ENCODE measurements at places on chromosomes 2 and 18.

DNA sequence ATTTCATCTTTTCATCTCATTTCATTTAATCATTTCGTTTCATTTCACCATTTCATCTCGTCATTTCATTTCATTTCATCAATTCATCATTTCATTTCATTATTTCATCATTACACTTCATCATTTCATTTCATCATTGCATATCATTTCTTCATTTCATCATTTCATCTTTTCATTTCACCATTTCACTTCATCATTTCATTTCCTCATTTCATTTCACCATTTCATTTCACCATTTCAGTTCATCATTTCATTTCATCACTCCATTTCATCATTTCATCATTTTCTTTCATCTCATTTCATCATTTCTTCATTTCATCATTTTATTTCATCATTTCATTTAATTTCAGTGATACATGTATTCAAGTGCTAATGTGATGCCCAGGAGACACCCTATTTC is 127.1 kb downstream of the ANKRD30BL start:
- DNase-seq: no peak

- DNase-seq: no peak
Observed at GRCh38 chr2:229740279-229740678, 25.9 kb upstream of the DNER start.

DNA sequence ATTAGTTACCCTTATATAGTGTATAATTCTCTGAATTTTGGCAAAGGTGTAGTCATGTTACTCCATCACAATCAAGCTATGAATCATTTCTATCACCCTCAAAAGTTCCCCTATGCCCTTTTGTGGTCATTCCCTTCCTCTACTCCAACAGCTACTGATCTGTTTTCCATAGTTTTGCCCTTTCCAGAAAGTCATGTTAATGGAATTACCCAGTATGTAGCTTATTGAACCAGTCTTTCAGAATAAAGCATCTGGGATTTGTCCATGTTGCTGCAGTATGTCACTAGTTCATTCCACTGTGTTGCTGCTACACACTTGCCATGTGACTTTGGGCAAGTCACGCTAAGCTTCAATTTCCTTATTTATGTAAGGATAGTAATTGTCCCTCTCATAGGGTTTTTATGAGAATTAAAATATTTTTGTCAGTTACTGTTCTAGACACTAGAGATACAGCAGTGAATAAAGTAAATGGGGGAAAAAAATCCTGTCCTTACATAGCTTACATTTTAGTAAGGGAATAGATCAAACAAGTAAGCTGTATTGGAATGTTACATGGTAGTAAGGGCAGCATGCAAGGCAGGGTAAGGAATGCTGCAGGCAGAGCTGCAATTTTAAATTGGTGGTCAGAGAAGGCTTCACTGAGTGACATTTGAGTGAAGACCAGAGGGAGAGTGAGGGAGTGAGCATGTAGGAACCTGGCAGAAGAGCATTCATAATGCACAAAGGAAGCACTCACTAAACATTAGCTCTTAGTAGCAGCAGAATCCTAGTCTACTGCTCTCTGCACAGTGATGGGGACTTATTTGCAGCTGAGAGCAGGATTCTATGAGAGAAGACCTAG is 80.3 kb upstream of the TSPYL6 start:
- no peak for DNase-seq

DNA sequence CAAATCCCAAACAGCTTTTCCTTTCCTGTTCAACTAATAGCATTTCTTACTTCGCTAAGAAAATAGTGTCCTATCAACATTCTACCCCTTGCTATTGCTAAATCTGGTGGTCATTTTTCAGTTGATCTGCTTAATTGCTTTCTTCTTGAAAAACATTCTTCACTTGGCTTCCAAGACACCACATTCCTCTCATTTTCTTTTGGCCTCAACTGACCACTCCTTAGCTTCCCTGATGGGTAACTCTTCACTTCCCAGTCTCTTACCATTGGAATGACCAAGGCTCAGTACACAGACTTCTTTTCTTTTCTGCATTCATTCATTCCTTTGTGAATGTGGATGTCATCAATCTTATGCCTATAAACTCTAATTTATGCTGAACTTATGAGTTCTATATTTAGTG is 230.8 kb upstream of the CDH2 start:
- no peak for DNase-seq

DNA sequence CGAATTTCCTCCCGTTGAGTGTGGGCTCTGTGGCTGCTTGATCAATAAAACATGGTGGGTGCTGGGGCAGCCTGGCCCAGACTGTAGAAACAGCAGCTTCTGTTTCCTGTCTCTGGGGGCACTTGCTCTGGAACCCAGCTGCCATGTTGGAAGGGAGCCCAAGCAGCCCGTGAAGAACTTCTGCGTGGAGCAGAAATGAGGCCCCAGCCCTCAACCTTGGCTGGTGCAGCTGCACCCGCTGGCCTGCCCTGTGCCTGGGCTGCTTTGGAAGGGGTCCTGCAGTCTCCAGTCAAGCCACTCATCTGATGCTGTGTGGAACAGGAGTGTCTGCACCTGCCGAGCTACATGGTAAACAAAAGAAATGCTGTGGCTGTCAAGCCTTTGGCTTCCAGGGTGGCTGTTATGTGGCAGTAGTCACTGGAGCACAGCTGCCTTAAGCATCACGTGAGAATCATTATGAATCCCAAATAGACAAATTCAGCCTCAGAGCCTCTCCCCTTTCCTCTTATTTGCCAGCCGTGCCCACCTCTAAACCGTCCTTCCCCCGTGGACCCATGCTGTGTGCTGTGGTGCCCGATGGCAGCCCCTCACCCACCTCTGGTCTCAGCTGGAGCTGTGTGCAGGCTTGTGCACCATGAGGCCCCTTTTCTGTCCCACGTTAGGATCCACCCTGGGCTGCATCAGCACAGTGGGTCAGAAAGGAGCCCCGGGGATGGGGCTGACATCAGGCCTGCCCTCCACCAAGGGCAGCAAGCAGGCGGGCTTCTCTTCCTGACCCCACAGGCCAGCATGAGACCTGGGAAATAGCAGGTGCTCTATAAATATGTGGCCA is 134.0 kb upstream of the HDAC4 start:
- peak; percentile 66 for DNase-seq

- DNase-seq: no peak
Observed at GRCh38 chr18:48165111-48165866, 234.8 kb upstream of the SMAD2 start.

- no peak for DNase-seq
Observed at GRCh38 chr2:15911686-15912085, 28.7 kb upstream of the MYCN start.

DNA sequence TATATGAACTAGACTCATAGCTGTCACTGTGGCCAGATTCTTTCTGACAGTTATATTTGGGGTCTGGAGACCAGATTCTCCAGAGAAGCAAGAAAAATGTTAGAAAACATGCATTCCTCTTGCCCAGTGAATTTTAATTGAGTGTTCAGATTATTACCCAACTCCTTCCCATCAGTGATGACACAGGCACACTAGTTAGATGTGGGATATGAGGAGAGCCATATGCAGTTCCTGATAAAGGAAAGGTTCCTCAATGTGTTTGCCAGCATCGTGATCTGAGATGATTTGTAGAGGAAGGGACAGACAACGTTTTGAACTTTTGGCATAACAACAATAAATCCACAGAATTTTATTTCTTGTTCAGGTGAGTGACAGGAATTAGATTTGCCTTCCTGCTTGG is 308.6 kb downstream of the PIEZO2 start:
- DNase-seq: no peak

DNA sequence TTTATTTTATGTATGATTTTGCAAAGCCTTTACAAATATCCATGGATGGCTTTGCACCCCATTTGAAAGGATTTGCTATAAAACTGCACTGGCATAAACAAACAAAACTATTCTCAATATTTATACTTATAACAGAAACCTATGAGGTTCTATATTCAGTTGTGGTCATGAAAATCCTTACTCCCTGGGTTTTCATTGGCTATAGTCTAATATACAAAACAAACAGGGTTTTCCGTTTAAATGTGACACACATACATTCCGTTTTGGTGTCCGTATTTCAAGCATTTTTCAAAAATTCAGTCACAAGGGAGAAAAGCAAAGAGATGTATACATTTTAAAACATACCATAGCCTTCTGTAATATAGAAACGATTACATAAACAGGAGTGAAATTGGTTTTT is 100.0 kb downstream of the TCF4 start:
- no peak for DNase-seq

GRCh38 chr2:70620020-70620419 is 66.4 kb upstream of the TGFA start:
- DNase-seq: no peak

DNA sequence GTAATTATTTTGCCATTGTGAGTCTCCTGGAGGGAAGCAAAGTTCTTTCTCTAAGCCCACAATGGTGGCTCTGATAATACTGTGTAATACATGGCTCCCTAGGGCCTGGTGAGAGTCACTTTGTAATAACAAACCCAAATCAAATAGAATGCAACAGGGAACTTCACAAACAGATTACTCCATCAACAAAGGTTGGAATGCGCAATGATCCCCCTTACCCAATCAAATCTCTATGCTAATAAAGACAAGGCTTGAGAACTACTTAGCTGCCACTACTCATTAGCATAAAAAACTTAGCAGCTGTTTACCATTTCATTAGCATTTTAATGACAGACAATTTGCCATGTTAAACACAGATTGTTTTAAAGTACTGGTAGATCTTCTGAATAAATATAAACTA is 285.6 kb upstream of the SESTD1 start:
- DNase-seq: no peak

- no peak for DNase-seq
Observed at GRCh38 chr18:54787121-54787520, 41.2 kb upstream of the RAB27B start.

DNA sequence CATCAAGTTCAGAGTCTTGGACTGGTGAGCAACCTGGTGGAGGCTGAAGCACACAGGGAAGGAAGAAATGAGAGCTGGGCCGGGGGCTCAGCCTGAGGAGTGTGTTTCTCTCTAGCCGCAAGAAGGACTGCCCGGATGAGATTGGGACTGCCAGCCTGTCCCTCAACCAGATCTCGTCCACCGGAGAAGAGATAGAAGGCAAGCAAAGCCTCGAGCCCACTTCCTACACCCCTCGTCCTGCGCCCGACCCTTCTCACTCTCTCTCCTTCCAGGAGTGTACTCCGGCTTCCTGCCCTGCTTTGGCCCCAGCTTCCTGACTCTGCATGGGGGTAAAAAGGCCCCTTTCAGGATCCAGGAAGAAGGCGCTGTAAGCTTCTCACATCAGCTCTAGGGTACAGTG is 26.2 kb downstream of the FER1L5 start:
- no peak for DNase-seq

DNA sequence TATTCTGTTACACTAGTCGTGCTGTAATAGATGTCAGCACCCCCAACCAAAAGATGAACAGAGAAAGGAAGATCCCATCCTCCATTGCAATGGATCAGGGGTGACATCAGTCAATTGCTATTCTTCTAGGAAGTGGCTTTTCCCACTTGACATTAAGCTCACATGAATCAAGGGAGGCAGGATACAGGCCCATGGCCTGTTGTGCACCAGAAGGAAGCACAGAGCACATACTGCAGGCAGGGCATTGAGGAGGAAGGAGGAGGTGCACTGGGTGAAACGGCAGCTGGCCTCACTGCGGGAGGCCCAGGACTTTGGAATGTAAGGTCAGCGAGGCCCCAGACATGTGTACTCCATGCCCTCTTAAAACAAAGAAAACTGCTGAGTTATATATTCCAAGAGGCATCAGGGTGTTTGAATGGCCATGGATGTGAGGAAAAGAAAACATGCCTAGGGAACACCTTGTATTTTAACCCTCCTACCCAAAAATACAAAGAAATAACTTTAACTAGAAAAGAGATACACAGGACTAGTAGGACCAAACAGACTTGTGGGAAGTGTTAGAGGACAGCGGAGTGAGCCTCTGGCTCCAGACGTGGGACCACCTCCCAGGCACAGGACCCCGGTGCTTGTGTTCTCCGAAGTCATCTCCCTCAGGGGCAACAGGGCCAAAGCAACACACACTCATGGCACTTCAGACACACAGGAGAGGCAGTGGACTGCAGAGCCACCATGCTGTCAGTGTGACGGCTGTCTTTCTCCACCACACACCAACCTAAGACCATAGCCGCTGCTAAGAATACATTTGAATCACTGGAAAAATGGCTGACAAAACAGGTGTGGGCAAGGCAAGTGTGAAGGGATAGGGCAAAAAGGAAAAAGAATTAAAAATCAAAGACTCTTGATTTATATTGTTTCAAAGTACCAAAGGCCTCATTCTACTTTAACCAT is 51.4 kb upstream of the RIOK3 start:
- no peak for DNase-seq

- no peak for DNase-seq
Observed at GRCh38 chr2:96353606-96354101, 18.1 kb downstream of the NCAPH start.

- peak; percentile 32 for DNase-seq
Observed at GRCh38 chr2:2787301-2787907, 456.3 kb upstream of the MYT1L start.

GRCh38 chr2:42959234-42960001 is 167.0 kb upstream of the HAAO start:
- DNase-seq: no peak

- DNase-seq: no peak
Observed at GRCh38 chr18:40926679-40927078, 1028.4 kb upstream of the PIK3C3 start.

DNA sequence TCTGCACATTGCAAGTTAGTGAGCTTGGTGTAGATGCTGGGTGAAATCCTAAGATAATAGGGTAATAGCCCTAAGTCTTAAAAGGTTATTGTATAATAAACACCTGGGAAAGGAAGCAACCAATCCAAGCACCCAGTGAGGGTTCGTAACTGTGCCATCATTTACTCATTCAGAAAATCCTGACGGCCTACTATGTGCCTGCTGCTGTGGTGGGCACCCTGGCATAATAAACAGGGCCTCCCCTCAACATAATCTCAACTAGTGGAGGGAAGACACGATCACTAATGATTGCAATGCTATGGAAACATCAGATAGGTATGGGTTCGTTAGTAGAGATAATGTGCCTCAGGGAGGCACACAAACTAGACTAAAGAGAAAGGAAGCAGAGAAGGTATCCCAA is 48.9 kb upstream of the CCDC85A start:
- DNase-seq: no peak

- DNase-seq: no peak
Observed at GRCh38 chr18:5841518-5841917, 53.8 kb downstream of the TMEM200C start.

DNA sequence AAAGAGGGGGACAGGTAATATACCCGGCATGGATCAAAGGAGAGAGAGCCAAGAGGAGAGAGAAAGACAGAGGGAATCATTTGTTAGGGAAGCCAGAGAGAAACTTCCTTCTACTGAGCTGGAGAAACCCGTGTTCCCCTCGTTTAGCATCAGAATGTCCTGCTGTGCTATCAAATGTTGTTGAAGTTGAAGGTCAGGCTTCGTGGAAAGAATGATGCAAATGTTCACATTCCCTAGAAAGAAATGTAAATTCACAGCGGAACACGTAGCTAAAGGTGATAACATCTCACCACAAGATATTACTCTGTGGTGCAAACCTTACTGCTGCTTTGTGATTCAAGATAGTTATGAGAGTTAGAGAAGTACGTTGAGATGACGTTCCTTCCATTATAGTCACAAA is 258.1 kb downstream of the LNPK start:
- no peak for DNase-seq

- DNase-seq: no peak
Observed at GRCh38 chr2:239359196-239359912, 41.5 kb downstream of the HDAC4 start.

All from NCI-H2107 (cell line).